ENCODE measurements at places on chromosomes 4 and X.

GRCh38 chr4:152255437-152255836 lies 280.5 kb downstream of the FBXW7 start:
- DNase-seq: no peak

- no peak for DNase-seq
Observed at GRCh38 chr4:100525686-100526085, 7.9 kb upstream of the EMCN start.

DNA sequence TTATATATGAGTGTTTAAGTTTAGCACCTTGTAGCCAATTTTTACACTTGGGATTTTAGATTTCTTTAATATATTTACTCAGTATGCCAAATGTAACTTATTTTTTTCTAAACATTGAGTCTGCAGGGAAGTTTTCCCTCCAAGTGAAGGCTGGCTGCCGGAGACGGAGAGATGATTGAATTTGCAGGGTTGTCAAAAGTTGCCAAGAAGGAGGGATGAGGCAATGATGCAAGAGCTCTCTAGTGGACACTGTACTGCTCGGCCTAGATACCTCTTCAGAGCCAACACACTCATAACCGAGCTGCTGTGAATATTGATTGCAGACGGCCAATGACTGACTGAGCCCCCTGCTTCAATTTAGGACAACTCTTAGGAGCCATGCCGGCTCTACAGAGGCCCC lies 318.6 kb upstream of the CASK start:
- DNase-seq: no peak

GRCh38 chrX:2693113-2694002 lies 2.3 kb downstream of the CD99 start:
- DNase-seq: no peak

- no peak for DNase-seq
Observed at GRCh38 chr4:98939892-98940298, 11.0 kb upstream of the EIF4E start.

DNA sequence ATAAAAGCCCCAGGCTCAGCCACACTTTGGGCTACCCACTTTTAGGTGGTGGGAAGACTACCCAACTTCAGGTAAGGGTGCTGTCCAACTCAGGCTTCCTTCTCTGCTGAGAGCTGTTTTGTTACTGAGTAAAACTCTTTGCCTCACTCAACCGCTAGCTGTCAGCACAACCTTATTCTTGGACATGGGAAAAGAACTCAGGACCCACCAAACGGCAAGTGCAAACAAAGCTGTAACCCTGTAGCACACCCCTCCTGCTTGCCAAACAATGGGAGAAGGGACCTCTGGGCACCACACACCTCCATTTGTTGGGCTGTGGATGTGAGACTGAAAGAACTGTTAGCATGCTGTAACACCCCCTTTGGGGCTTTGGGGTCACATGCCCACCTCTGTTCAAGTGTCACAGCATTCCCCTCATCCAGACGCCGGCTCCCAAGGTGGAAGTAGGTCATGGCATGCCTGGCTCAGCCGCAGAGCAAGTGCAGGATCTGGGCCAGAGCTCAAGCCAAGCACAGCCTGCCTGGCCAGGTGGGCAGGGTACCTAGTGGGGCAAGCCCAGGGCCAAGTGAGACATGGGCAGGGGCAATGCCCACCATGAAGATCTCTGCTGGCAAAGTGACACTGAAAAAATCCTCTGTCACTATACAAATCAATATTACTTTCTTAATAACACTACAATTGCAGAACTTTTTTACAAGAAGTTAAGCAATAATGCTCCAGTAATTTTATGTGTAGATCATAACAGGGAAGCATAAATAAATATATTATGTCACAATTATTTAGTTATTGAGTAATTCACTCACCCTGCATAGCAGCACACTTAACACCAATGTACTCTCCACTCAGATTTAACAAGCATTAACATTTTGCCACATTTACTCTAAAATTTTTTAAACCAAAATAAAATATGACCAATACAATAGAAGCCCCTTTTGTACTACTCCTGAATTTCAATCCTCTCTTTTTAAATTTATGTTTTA lies 107.2 kb downstream of the TBCK start:
- no peak for DNase-seq

- no peak for DNase-seq
Observed at GRCh38 chr4:76931087-76931486, 18.5 kb upstream of the SEPTIN11 start.

GRCh38 chr4:36172656-36173055 lies 71.7 kb downstream of the ARAP2 start:
- no peak for DNase-seq

GRCh38 chr4:176011529-176011928 lies 54.1 kb upstream of the WDR17 start:
- no peak for DNase-seq
